ENCODE measurements at places on chromosomes 5 and 9.

DNA sequence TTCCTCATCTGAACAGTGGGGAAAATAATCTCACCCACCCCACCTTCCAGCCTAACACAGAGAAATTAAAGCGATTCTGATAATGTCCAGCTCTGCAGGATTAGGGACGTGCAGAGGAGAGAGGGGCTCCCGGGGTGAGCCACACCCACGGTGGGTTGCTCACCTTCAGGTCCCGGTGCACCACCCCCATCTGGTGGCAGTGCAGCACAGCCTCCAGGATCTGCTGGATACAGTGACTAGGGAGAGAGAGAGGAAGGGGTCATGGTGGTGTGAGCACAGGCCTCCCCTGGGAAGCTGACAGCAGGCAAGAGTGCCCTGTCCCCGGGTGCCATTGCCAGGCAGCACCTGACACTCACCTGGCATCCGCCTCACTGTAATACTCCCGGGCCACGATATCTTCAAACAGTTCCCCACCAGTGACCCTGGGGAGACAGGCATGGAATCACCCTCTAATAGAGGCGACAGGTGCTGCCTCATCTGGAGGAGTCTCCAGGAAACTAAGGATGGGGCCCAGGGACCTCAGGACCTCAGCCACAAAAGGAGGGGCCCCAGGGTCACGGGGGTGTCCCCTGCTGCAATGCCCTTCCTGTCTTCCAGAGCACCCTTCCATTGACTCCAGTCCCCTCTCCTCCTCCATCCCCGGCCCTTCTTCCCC is 33.0 kb downstream of the CAMK2A start:
- no peaks in the 10 kb centered on the region for H3K36me3 ChIP-seq
- DNase-seq, result no peak
- H3K4me1 ChIP-seq, result no peaks in the 10 kb centered on the region
- H3K27me3 ChIP-seq, result no peaks in the 10 kb centered on the region
- H3K4me3 ChIP-seq, result no peak overlapping the region

- no peak for DNase-seq
- H3K4me1 ChIP-seq, result peaks cover 7% of the 10 kb centered on the region
- H3K27ac ChIP-seq, result no peak overlapping the region
- no peaks in the 10 kb centered on the region for H3K36me3 ChIP-seq
- H3K27me3 ChIP-seq, result peaks cover 2% of the 10 kb centered on the region
Observed at GRCh38 chr5:122906768-122907167, 61.4 kb downstream of the SNX24 start.

- H3K27ac ChIP-seq, result no peak overlapping the region
- no peak overlapping the region for H3K4me3 ChIP-seq
- no peak for DNase-seq
- H3K27me3 ChIP-seq, result no peaks in the 10 kb centered on the region
Observed at GRCh38 chr9:86771941-86772634, 175.2 kb downstream of the GAS1 start.

DNA sequence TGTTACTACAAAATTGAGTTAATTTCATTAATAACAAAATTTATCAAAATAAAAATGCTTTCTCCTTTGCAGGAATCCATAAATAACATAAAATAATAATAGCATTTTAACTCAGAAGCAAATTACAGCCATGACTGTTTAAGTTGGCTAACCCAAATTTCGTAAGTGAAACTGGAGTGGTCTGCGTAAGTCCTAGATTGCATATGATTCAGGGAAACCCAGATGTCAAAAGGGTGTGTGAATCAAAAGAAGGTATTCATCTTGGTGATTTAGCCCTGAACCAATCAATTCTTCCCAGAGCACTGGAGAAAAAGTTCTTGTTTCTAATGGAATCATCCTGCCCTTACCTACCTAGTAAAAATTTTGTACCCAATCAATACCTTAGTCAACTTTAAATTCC is 547.6 kb downstream of the RAB3C start:
- peaks cover 38% of the 10 kb centered on the region for H3K4me1 ChIP-seq
- no peak for DNase-seq
- no peak overlapping the region for H3K4me3 ChIP-seq
- peaks cover 10% of the 10 kb centered on the region for H3K36me3 ChIP-seq
- no peaks in the 10 kb centered on the region for H3K27me3 ChIP-seq

- no peaks in the 10 kb centered on the region for H3K27me3 ChIP-seq
- no peak for DNase-seq
- peaks cover 1% of the 10 kb centered on the region for H3K4me1 ChIP-seq
- H3K4me3 ChIP-seq, result no peak overlapping the region
Observed at GRCh38 chr5:149754172-149754880, 24.2 kb downstream of the PPARGC1B start.
